ENCODE measurements at places on chromosomes 12 and 14.

DNA sequence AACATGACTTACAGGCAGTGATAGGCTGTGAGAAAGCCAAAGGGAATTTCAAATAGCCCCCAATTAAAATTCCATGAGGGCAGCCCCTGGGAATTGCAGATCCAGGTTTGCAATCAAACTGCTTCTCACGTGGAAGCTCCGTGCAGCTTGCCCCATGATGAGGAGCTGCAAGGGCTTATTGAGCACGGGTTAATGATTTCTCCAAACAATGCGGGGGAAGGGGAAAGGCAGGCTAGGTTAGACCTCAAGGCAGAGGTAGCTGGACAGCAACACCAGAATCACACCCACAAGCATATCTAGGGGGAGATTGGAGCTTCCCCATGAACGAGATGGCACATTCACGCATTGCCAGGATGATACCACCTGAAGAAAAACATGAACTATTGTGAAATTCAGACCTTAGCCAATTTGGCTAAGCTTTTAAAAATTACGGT is 5.0 kb upstream of the DUSP6 start:
- no peak for DNase-seq

DNA sequence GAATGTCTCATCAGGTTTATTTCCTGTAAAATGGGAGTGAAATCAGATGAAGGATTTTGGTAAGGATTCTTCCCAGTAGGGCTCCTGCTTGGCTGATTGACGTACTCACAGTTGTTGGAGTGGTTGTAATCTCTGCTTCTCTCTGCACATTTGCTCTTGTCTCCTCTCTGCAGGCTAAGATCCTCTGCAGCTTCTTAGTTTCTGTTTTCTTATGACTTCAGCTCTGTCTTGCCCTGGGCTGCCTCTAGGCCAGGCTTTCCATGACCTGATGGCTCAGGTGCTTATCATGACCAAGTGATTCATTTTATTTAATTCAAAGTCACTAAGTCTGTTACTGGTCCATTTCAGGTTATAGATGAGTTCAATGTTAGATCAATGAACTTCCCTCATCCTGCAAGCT is 394.5 kb upstream of the DDHD1 start:
- DNase-seq, result no peak

- DNase-seq, result peak; percentile 19
Observed at GRCh38 chr14:103260629-103261124, 73.4 kb upstream of the EIF5 start.

DNA sequence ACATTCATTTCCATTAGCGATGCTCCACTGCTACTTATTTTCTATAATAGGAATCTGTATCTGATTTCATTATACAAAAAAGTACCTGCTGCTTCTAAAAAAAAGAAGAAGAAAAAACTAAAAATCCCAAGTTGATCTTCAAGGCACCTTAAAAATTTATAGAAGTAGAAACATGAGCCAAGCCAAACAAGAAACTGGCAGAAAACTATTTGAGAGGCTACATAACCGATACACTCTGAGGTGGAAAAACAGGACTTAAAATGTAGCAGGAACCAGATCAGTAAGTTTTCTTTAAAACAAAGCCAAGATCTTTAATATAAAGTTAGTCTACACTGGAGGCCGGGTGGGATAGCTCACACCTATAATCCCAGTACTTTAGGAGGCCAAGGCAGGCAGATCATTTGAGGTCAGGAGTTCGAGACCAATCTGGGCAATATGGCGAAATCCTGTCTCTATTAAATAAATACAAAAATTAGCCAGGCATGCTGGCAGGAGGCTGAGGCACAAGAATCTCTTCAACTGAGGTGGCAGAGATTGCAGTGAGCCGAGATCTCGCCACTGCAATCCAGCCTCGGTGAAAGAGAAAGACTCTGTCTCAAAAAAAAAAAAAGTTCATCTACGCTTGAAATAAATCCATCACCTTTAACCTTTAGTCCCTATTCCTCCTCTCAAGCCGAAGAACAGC is 278.6 kb downstream of the MED13L start:
- DNase-seq, result no peak

DNA sequence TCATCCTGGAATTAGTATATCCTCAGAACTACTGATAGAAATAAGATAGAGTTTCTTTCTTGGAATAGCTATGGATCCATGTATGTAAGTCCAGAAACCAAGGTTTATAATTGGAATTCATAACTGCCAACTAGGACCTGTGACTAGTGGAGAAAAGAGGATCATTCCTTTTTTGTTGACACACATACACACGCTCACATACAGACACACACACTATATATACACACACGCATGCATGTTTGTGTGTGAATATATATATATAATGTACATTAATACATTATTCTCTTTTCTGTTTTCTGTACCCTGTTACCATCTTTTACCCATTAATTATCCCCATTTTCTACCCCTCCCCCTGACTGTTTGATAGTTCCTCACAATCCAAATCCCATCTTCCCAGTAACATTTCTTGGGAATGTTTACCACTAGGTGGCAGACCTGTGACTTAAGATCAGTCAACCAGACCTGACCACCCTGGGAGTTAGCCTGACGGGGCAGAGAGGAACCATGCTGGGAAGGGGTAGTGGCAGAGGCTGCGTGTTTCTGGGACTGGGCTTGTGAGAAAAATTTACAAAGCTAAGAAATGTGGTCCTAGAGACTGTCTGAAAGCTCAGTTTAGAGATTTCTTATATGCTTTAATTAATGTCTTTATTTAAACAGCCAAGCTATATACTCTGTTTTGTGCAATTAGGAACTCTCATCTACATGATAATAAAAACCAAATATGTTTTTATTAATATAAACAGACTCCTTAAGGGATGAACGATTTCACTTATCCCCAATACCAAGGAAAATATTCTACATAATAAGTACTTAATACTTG is 308.0 kb downstream of the PPFIA2 start:
- peak; percentile 74 for DNase-seq

DNA sequence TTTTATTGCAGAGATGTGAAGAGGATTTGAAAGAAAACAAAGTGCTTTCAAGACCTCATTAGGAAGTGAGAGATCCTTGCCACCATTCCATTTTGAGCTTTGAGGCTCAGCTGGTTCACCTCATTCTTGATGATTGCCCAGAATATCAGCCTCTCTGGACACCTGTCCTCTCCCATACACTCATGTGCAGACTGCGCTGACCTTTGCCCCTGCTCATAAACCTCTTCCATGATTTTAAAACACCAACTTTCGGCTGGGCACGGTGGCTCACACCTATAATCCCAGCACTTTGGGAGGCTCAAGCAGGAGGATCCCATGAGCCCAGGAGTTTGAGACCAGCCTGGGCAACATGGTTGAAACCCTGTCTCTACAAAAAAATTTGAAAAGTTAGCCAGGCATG is 8.9 kb downstream of the COX14 start:
- DNase-seq, result no peak

GRCh38 chr14:72452774-72453173 is 441.1 kb downstream of the DPF3 start:
- DNase-seq, result no peak

GRCh38 chr12:96248136-96248931 is 54.2 kb downstream of the ELK3 start:
- DNase-seq, result peak; percentile 67

GRCh38 chr12:21324551-21324950 is 10.2 kb downstream of the SLCO1A2 start:
- DNase-seq, result peak; percentile 85

- DNase-seq, result no peak
Observed at GRCh38 chr12:1503281-1503711, 91.1 kb downstream of the FBXL14 start.

GRCh38 chr12:51848841-51849735 is 570 bp upstream of the FIGNL2 start:
- no peak for DNase-seq

DNA sequence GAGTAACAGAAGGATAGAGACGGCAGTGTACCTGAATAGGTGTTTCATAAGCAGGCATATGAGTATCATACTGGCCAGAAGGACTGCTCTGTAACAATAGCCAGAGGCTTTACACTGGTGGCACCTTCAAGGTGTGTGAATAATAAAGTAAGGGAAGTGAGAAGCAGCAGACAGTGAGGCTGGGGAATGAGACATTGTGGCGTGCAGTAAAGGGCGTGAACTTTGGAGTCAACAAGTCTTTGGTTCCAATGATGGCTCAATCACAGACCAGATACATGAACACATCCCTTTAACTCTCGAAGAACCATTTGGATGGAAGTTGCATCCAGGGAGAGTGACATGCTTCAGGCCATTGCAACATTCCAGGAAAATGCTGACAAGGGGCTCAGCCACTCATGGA is 32.0 kb upstream of the CCND2 start:
- no peak for DNase-seq

DNA sequence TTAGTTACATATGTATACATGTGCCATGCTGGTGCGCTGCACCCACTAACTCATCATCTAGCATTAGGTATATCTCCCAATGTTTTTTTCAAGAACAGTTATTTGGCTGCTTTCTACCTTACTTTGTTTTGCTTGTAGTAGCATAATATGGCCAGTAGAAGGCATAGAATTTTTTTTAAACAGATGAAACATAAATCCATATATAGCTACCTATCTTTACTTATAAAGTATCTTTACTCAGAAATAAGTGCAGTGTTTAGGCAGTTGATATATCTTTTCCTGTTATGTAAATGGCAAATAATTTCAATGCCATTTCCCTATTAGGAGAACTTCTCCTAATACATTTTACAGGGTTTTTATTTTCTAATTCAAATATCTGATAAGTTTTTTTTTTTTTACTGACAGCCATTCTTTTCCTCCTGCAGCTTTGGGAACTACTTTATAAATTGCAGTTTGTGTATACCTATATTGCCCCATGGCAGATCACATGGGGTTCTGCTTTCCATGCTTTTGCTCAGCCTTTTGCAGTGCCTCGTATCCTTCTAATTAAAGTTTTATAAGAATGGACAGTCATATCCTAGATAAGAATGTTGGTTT is 143.1 kb downstream of the PCNX1 start:
- no peak for DNase-seq

DNA sequence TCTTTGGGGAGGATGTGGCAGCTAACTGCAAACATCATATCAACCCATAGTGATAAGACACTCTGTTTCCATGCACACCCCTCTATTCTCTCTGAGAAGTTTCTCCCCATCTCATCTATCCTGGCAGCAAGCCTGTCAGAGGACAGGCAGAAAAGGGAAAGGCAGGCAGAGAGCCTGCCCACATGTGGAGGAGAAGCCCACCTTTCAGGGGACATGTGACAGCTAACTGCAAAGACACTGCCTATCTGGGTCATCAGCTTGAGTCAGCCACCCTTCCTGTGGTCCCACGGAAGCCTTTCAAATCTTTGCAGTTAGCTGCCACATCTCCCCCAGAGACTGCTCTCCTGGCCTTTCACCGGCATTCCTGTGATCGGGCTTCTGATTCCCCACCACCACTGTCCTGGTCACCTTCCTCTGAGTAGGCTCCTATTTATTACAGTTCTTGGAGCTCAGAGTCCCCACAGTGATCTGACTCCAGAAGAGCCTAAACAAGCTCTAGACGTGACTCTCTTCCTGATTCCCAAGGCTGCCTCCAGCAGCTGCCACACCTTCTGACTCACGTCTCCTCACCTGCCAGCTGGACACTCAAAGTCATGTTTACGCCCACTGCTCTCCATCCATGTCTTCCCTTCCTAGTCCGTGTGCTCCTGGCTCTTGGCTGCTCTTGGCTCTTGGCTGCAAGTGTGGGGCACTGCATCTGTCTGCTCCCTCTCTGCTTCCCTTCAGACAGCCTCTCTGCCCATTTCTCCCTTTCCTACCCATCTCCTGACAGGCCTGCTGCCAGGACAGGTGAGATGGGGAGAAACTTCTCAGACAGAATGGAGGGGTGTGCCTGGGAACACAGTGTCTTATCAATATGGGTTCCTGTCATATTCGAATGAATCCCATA is 7.5 kb upstream of the KRT1 start:
- no peak for DNase-seq

- DNase-seq, result no peak
Observed at GRCh38 chr14:20627346-20628027, 14.0 kb downstream of the OR6S1 start.

DNA sequence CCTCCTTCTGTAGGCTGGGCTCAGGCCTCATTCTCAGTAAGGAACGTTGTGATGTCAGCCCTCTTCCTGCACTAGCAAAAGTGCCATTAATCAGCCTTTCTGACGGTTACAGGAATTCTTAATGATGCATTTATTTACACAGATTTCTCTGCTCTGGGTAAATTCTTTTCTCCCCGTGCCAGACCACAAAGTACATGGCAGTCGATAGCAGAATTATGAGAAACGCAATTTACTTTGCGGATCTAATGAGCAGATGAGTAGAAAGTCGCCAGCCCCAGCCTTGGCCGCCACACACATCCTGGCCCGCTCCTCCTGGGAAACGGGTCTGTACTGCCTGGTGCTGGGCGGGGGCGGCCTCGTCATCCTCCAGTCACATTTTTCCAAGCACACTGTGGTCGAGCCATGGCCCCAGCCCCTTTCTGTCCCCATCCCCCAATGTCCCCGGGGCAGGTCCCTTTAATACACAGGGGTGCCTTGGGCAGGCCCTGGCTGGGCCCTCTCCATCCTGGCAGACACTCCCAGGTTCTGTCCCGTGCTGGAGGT is 25.9 kb downstream of the NOC4L start:
- no peak for DNase-seq

DNA sequence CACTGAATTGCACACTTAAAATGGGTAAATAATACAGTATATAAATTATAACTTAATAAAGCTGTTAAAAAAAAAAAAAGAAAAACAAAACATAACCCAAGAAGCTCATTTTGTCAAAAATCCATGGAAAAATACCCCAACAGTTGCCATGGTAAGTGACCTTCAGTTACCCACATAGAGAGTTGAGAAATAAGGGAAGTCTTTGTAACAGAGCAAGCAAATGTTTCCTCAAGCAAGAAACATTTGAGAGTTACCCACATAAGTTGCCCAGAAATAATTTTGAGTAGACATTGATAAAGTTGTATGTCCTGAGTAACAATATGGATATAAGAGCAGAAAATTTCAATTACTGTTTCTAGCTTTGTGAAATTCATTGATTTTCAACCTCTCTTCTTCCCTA is 227.4 kb downstream of the CCDC59 start:
- DNase-seq, result no peak

DNA sequence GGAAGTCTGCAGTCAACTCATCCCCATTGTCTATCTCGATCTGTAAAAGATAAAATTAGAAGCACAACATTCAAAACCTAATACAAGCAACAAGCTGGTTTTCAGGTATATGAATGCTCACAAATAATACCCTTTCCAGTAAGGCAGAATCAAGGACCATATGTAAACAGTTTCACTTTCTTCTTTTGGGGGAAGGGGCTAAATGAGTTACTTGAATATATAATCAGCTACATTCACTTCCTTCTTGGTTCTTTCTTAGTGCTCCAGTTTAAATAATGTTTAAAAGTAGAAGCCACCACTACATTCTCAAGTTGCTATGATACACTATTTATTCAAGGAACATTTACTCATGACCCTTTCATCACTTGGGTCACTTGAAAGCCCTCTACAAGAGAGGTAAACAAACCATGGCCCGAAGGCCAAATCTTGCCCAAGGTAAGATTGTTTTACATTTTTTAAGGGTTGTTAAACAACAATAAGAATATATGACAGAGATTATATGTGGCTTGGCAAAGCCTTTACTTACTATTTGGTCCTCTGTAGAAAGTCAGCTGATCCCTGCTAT is 10.3 kb downstream of the TWF1 start:
- no peak for DNase-seq

Measured in Ammon's horn (tissue), 1 donor.